ENCODE measurements at places on chromosomes 7 and 10.

GRCh38 chr10:30436671-30437030, 2.7 kb downstream of the MAP3K8 start:
- no peak for DNase-seq

DNA sequence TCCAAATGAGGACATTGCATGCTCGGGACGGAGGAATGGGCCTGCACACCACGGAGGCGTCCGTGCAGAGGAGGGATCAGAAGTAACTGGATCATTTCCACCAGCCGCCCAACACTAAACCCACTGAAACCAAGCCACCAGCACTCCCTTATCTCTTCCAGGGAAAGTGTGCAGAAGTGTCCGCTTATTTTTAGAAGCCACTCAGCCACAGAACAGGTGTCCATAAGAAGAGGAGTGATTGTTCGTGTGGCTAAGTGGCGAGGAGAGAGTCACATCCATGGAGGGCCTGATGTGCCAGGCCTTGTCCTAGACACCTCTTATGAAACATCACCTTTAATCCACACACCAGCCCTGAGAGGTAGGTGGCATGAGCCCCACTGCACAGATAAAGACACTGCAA, 407.9 kb upstream of the NPVF start:
- no peak for DNase-seq

DNA sequence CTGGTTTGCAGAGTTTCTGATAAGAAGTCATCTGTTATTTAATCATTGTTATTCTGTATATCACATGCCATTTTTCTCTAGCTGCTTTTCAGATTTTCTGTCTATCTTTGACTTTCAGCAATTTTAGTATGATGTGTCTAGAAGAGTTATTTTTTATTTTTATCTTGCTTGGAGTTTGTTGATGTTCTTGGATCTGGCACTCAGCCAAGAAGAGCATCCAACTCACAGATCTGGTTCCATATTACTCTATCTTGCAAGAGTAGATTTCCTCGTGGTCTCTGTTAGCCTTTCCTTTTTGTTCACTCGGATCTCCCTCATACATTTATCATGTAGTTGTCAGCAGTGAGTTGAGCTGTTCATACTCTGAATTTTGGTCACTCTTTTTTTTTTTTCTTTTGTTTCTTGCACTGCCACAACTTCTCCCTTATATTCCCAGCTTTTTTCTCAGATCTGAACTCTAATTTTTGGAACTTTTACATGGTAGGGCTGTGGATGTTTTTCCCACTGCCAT, 54.8 kb upstream of the CALCR start:
- no peak for DNase-seq

- DNase-seq: no peak
Measured at GRCh38 chr7:98641646-98642500, 24.8 kb downstream of the NPTX2 start.

- DNase-seq: no peak
Measured at GRCh38 chr7:126445991-126446390, 806.8 kb downstream of the GRM8 start.

- no peak for DNase-seq
Measured at GRCh38 chr10:129494740-129495139, 27.7 kb downstream of the MGMT start.

- DNase-seq: no peak
Measured at GRCh38 chr7:48421357-48421756, 250.1 kb downstream of the ABCA13 start.

DNA sequence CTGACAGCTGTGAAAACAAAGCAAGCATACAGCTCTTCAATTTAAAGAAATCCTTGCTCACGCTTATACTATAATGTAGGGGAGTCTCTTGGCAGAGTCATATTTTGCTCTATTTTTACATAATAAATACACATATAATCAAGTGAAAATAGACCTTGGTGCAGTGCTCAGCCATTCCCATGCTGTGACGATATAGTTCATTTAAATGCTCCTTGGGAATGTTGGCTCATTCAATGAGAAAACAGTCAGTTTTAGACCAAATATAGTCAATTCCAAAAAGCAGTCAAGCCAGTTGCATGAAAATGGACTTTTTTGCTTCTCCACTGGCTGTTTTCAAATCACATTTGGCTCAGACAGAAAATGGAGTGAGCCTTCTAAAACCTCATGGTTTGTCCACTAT, 587.4 kb downstream of the SUGCT start:
- no peak for DNase-seq

DNA sequence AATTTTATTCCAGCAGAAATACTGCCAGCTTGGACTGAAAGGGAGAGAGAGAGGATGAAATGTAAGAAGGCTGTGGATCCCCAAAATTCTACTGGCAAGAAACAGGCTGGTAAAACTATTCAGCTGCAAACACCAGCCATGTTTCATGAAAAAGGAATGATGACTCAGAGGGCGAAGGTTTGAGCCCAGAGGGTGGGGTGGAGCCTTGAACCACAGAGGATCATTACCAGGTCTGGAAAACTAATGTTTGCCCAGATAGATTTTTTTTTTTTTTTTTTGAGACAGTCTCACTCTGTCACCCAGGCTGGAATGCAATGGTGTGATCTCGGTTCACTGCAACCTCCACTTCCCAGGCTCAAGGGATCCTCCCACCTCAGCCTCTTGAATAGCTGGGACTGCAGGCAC, 41.7 kb upstream of the NRF1 start:
- DNase-seq: no peak

- DNase-seq: no peak
Measured at GRCh38 chr7:90224195-90224594, 12.7 kb downstream of the STEAP2 start.

- no peak for DNase-seq
Measured at GRCh38 chr10:61181832-61182231, 237.8 kb upstream of the RHOBTB1 start.

DNA sequence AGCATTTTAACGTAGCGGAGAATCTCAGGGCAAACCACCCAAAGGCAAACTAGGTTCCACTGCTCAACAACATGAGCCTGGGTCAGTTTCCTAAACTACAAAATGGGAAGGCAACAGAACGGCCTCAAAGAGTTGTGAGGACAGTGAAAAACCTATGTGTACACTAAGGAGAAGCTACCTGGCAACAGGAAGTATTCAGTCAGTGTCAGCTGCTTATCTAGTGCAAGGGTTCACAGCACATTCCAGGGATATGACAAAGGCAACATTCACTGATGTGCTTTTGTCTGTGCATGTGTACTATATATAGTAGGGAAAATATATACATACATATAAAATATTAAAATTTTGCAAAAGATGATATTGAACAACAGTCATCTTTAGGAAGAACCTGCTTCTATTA, 17.2 kb downstream of the NUDCD3 start:
- DNase-seq: no peak

GRCh38 chr7:116679500-116679899, 7.5 kb downstream of the MET start:
- no peak for DNase-seq

GRCh38 chr7:77651575-77652162, 44.6 kb upstream of the RSBN1L start:
- no peak for DNase-seq

- no peak for DNase-seq
Measured at GRCh38 chr10:79266084-79266483, 81.2 kb upstream of the PPIF start.

- no peak for DNase-seq
Measured at GRCh38 chr7:14228341-14228740, 238.9 kb upstream of the ETV1 start.

Data from cerebellar nuclear complex (tissue), 1 donor.